ENCODE measurements at places on chromosomes 12 and 14. TPM values are rescaled to one million over a fixed set of nuclear protein-coding genes. Genes with fewer than 3 reads are reported as not detected.

TMEM233 gene
- total RNA-seq: not detected

WSCD2 gene
- total RNA-seq: 4.6 TPM

RGS6 gene
- total RNA-seq: 4.4 TPM

SOAT2 gene
- not detected for total RNA-seq

CLEC7A gene
- total RNA-seq: 3.9 TPM

HRK gene
- not detected for total RNA-seq

PACS2 gene
- 100 TPM for total RNA-seq

IL26 gene
- total RNA-seq: not detected
